ENCODE measurements at places on chromosomes 2 and 18.

DNA sequence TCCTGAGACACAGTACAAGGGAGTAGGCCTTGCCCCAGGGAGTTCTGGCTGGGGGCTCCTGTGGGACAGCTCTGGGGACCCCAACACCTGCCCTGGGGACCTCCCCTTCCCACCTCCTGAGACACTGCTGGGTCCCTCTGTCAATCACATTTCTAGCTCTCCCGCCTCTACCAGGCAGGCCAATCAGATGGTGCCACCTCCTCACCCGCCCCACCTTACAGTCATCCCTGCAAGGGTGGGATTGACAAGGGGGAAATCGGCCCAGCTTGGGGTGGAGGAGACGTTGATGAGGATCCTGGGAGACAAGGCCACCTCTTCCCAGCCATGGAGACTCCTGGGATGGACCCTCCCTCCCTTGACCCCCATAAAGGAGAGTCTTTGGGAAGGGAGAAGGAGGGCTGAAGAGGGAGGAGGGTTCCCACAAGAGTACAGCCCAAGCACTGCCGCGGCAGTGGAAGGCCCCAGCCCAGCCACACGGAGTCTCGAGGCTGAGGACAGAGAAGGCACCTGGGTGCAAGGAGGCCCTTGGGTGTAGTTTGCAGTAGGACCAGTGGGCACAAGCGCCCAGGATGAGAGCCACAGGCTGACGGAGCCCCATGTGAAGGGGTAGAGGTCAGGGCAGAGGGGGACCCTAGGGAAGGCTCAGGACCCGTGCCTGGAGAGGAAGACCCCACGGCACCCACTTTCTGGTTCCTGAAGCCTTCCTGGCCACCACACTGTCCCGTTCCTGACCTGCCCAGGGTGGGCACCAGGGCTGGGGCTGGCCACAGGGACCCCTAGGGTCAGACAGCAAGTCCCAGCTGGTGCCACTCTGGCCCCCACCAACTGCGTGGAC, 109.9 kb upstream of the OTOS start:
- no peak for DNase-seq

- no peak for DNase-seq
Observed at GRCh38 chr18:57741273-57741672, 61.8 kb downstream of the ATP8B1 start.

GRCh38 chr2:181787310-181788048, 104.1 kb upstream of the ITPRID2 start:
- no peak for DNase-seq

DNA sequence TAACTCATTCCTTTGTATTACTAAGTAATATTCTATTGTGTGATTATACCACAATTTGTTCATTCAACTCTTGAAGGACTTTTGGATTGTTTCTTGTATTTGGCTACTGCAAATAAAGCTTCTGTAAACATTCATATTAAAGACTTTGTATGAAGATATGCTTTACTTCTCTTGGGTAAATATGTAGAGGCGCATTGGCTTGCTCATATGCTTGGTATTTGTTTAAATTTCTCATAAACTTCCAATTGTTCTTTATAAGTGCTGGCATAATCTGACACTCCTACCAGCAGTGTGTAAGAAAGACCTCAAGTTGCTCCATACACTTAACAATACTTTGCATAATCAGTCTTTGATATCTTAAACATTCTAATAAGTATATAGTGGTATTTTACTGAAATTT, 792.8 kb upstream of the LRRTM1 start:
- DNase-seq = no peak

- no peak for DNase-seq
Observed at GRCh38 chr2:12890066-12890465, 173.3 kb downstream of the TRIB2 start.

DNA sequence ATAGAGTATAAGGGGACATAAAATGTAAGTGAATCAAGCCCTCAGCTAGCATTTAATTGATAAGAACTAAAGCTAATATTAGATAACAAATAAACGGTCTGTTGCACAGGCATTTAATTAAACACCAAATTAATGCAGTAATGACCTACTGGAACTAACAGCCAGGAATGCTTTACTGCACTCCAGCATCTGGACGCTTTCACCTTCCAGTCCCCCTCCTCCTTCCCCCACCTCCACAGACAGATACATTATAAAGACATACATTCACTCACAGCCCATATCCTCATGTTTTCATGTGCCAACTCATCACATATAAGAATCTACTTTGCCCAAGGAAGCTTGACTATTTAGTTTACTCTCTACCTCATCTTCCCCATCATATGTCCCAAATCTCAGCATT, 337.4 kb upstream of the PIK3C3 start:
- DNase-seq = no peak

DNA sequence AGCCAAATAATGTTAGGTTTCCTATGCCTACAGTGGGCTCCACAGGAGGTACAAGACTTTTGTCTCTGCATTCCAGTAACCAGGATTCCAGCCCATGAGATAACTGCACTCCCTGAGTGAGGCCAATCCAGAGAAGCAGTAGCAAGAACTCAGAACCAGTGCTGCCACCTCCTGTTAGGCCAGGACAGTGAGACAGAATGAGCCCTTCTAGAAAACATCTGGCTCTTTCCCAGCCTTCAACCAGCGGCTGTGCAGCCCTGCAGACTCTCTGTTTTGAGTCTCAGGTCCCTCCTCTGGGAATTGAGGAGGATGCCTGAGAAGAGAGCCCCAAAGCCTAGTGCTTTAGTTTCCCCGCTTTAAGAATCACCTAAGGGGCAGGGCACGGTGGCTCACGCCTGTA, 44.2 kb downstream of the ARID5A start:
- no peak for DNase-seq

DNA sequence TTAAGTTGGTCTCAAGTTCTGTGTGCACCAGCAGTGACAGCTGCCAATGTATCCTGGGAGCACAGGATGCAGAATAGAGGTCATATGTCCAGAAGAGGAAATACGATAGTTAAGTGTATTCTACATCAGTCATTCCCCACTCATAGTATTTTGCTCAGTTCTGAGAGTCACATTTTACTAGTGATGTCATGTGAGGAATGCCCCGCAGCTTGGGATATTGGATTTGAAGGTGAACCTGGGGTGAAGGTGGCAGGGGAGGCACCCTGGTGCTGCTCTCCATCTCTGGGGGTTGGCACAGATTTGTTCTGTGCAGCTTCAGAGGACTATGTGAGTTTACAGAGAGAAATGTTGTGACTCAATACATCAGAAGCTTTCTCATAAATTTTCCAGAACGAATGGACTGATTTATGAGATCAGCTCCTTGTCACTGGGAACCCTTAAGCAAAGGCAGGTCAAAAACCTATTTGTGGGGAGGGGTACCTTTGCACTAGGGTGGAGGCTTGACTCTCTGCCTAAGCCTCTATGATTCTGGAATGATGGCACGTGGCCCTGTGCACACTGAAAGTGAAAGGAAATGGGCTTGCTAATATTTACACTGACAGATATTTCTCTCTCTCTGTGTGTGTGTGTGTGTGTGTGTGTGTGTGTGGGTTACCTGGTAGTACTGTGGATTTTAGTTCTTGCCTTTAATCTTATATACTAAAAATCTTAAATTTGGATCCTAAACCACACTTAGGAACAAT, 95.9 kb downstream of the NEB start:
- no peak for DNase-seq

DNA sequence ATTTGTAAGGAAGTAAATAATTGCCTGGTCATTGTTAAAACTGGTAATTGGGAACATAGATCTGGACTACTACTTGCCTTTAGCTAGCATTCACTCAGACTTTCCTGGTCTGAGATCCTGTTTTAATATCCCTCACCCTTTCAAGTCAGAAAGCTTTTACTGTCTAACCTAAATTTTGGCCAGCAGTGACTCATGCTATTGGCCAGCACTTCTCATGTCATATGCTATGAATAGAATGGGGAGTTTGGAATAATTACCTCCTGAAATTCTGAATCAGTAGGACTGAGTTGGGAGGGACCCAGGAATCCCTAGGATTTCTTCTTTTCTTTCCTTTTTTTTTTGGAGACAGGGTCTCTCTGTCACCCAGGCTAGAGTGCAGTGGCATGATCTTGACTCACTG, 19.3 kb downstream of the STK36 start:
- no peak for DNase-seq

DNA sequence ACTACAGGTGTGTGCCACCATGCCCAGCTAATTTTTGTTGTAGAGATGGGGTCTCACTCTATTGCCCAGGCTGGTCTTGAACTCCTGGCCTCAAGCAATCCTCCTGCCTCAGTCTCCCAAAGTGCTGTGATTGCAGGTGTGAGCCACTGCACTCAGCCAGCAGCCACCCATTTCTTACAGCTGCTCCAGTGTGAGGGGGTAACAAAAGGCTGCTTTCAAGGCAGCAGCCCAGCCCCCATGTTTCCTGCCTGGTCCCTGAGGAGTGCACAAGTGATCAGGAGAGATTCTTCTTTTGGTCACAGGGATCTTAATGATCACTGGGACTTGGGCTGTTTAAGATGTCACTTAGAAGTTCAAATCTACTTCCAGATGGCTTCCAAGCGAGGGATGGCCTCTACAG, 15.2 kb upstream of the CXCR4 start:
- DNase-seq = no peak

- no peak for DNase-seq
Observed at GRCh38 chr2:67604360-67604759, 207.2 kb downstream of the ETAA1 start.

GRCh38 chr18:48563027-48563426, 24.2 kb downstream of the CTIF start:
- peak; percentile 15 for DNase-seq

DNA sequence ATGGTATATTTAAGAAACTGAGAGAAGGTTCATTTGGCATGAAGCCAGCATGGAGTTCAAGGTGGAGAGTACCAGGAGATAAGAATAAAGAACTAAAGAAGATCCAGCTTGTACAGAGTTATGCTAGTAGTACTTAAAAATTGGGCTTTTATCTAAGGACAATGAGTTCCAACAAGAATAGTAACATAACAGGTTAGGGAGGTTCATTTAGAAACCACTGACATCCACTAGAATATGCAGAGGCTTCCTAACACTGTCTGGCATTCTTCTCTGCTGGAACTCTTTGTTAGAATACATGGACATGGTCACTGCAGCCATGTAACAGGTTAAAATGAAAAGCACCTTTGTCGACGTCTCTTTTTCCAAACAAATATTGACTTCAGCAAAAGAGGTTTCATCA, 42.6 kb upstream of the DSC1 start:
- DNase-seq = no peak

- no peak for DNase-seq
Observed at GRCh38 chr2:15914596-15915385, 25.6 kb upstream of the MYCN start.

GRCh38 chr2:26088038-26088643, 54.3 kb downstream of the RAB10 start:
- no peak for DNase-seq

- DNase-seq = no peak
Observed at GRCh38 chr2:197235711-197236110, 74.9 kb downstream of the ANKRD44 start.

DNA sequence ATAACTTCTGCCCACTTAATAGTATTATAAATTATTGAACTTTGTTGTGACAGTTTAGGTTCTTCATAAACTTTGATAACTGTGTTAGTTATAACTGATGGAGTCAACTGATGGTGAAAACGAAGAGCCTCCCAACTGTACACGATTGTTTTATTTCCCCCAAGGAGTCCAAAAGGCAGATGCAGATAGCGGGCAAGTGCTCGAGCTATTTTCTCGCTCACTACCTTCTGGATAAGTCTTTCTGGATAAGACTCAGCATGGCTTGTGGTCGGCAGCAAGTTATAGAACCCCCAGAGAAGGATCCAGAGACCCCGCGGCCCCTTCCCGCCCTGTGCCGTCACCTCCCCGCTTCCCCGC, 517 bp downstream of the GCFC2 start:
- no peak for DNase-seq

- DNase-seq = no peak
Observed at GRCh38 chr2:3316456-3317276, 61.0 kb downstream of the EIPR1 start.

DNA sequence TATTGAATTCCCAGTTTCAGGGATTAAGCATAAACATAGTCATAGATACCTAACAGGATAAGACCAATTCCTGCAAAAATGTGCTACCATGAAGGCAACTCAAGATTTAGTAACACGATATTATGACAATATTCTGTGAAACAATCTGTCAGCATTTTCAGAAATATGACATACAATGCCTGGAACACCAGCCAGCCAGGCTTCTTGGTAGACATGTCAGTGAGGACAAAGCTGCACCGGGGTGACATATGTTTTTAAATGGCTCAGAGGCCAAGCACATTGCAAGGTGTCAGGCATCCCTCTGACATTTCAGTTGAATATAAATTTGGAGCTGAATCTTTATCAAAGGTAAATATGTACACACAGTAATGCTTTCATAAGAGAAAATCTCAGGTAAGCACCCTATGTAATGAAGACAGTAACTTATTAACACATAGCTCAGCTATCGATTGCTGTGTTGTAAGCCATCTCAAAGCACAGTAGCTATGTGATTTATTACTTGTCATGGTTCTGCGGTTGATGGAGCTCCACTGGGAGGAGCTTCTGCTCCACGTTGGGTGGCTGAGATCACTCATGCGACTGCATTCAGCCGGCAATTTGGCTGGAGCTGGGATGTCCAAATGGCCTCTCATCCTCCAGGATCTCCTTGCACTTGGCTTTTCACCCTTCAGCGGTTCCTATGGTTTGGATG, 31.9 kb upstream of the EML6 start:
- DNase-seq = no peak

DNA sequence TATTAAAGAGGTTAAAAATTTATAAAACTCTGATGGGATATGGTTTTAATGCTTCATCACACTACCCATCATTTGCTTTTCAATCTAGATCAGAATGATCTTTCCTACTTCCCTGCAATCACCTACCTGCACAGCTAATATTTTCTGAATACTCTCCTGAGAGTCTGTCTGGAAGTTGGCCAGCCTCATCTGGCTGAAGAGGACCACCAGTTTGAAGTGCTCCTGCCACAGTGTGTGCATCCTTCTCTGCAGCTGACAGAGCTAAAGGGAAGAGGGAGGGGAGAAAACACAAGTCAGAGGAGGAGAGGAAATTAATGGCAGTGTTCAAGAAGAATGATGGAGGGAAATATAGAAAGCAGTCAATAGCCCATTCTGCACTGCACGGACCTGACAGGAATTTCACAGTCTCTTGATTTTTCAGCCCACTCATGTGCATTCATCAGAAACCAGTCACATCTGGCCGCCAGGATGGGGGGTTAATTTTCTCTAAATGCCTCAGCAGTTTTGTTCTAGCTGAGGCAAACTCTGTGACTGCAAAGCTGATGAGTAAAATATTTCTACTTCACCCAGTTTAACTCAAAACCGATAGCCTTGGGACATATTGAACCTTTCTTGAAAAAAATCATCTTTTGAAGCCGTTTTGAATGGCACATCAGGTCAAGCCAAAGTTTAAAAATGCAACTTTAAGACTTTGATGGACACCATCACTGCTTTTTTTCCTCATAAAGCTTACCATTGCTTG, 201.8 kb upstream of the KLHL14 start:
- no peak for DNase-seq

- DNase-seq = no peak
Observed at GRCh38 chr2:105052773-105053172, 14.9 kb downstream of the MRPS9 start.

GRCh38 chr2:74847070-74847858, 13.3 kb downstream of the HK2 start:
- DNase-seq = no peak

GRCh38 chr2:145750612-145751011, 1230.7 kb upstream of the ZEB2 start:
- DNase-seq = no peak

All from amniotic stem cell (primary cell).